Activated CD4-positive, alpha-beta T cell treated with anti-CD3 and anti-CD28 coated beads, Interleukin-2, amount 50 U/mL, for 48 hours (primary cell): ENCODE measurements at places on chromosomes 13 and 19.

- no peak for DNase-seq
Observed at GRCh38 chr19:39475748-39476147, 4.9 kb upstream of the TIMM50 start.

GRCh38 chr19:22605275-22606211 lies 28.6 kb upstream of the ZNF492 start:
- no peak for DNase-seq

GRCh38 chr13:100306030-100306429 lies 217.1 kb downstream of the PCCA start:
- no peak for DNase-seq

DNA sequence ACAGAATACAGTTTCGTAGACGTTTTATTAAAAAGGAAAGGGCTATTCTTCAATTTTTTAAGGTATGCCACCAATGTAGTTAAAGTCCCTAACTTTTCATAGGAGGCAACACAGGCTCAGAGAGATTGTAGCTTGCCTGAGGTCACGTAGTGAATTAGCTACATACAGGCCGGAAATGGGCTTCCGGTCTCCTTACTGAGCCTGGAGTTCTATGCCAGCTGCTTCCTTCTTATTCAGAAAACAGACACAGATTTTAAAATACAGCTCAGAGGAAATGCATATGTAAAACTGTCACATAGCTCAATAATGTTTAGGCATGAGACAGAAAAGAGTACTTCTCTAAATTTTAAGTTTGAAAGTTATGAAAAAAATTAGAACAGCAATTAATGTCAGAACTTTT lies 85.4 kb upstream of the TUBA3C start:
- DNase-seq, result no peak

DNA sequence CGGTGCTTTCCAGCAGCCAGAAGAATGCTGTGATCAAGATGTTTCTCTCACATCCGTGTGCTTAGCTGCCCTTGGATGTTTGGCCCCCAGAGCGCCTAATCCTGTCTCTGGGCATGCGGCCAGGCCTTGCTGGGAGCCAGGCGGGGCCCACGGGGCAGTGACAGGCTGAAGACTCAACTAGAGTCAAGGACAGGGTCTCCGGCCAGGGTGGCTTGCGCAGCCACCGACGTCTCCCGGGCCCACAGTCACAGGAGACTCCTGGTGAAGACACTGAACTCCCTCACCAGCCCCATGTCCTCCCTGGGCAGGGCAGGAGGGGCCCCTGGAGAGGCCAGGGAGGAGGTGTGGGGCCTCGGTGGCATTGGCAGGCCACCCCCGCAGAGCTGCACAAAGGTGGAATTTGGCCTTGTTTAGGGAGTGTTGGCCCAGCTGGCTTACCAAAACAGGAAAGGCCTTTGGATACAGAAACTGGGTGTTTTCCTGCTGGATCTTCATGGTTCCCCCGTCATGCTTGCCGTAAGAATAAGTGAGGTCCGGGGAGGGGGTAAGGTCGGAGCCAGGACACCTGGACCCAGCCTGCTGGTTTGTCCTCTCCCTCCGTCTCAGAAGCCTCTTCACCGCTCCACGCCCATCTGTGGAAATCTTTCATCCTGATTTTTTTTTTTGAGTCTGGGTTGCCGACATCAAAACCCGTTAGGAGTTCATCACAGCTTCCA lies 10.0 kb upstream of the NDUFS7 start:
- no peak for DNase-seq

DNA sequence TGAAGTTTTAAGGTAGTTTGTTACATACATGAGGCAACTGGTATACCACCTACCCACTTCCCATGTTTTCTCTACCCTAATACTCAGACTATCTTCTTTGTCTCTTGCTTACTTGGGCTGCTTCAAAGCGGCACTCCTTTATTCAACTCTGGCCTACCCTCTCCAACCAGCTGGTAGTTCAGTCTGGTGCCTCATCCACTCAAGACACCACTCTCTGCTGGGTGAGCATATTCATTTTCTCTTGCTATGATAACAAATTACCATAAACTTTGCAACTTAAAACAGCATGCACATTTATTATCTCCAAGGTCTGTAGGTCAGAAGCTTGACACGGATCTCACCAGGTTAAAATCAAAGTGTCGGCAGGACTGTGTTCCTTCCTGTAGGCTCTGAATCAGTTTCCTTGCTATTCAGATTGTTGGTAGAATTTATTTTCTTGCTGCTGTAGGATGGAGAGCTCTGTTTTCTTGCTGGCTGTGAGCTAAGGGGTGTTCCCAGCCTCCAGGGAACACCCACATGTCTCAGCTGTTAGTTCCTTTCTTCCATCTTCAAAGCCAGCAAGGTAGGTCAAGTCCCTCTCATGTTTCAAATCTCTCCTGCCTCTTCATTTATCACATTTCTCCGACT lies 666.0 kb downstream of the DIAPH3 start:
- no peak for DNase-seq

GRCh38 chr19:52171321-52172169 lies at the start of gene ZNF836:
Gene ZNF836 (minus strand): TSS chr19:52171621. CDS start chr19:52168072, 3,549 bp downstream.
- peak; percentile 93 for DNase-seq

DNA sequence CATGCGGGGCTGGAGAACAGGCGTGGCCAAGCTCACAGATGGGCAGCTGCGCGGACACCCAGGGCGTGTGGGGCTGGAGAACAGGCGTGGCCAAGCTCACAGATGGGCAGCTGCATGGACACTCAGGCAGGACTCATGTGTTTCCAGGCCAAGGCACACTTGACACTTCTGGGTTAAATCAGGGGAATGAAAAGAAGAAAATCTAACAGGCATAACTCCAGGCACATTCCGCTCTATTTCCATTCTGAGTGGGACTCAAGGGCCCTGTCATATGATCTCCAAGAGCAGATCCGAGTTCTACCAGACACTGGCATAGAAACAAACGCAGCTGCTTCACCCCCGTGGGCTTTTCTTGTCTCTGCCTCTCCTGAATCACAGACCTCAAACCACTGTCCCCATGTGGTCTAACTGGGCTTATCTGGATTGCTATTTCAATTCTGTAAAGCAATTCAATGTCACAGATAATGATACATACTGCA lies 17.4 kb upstream of the C13orf46 start:
- DNase-seq, result no peak

- no peak for DNase-seq
Observed at GRCh38 chr19:33175886-33176669, 18.1 kb upstream of the LRP3 start.

DNA sequence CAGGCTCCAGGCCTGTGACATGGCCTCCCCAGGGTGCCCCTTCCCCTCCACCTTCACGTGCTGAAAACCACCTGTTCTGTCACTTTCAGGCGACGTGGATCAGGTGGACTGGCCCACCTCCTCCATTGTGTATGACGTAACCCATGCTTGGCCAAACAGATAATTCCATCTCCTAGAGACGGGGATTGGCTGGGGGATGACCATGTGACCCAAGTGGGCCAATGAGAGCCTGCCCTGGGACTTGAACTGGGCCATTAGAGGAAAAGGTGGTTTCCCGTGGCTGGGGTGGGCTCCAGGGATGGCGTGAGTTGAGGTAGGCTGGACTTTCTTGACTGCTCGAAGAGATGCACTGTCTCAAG lies 3.6 kb upstream of the ADAMTSL5 start:
- DNase-seq, result no peak

DNA sequence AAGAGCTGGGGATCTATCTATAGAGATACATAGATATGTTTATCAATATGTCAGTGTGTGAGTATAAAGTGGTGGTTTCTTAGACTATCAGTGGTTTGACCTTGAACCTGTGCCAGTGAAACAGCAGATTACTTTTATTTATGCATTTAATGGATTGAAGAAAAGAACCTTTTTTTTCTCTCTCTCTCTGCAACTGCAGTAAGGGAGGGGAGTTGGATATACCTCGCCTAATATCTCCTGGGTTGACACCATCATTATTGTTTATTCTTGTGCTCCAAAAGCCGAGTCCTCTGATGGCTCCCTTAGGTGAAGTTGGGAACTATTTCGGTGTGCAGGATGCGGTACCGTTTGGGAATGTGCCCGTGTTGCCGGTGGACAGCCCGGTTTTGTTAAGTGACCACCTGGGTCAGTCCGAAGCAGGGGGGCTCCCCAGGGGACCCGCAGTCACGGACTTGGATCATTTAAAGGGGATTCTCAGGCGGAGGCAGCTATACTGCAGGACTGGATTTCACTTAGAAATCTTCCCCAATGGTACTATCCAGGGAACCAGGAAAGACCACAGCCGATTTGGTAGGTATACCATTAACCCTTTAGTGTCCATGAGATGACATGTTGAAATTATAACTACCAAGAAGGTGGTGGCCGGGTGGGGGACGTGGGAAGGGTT lies 880 bp downstream of the FGF9 start:
- no peak for DNase-seq

- DNase-seq, result no peak
Observed at GRCh38 chr13:48255954-48256353, 22.9 kb downstream of the ITM2B start.

DNA sequence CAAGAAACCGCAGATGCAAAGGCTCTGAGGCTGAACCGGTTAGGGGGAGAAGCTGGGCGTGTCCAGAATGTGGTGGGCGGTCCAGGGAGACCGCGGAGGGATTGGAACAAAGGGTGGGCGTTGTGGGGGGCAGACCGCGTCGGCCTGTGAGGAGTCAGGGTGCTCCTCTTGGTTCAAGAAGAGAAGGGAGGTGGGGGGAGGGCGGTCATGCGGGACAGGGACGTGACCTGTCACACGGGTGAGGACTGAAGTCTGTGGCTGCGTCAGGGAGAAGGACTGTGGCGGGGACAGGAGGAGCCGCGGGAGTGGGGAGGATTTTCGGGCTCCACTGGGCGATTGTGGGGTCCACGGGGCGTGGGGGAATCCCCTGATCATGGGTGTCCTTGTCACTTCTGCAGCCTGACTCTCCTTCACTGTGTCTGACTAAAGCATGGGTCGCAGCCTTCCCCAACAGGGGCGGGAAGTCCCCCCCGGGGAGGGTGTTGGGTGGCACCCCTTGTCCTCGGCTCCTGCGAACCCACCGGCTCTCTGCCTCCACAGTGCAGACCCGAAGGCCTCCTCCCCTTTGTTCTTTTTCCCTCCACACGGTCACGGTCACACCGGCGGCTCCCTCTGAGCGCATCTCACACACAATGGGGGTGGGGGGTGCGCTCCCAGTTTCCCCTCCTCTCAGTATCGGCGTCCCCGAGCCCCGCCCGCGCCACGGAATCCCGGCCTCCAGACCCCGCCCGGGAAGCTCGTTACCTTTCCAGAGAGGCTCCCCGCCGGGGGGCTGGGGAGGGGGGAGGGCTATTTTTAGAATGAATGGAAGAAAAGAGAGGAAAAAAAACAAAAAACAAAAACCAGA lies 16.4 kb upstream of the KCNN1 start:
- peak; percentile 55 for DNase-seq

DNA sequence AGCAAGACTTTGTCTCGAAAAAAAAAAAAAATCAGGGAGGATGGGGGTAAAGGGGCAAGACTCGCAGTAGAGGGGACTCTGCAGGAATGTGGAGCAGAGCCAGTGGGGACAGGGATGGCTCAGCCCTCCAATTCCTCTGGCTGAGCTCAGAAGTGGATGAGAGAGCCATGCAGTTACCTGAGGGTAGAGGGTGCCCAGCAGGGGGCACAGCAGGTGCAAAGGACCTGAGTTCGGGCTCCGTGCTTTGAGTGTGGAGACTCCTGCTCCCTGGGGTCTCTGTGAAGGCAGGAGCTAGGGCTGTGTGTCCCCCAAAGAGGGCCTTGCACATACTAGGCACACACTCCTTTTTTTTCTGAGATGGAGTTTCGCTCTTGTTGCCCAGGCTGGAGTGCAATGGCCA lies 7.7 kb downstream of the DOCK6 start:
- no peak for DNase-seq

- DNase-seq, result no peak
Observed at GRCh38 chr19:28224441-28224840, 988.5 kb downstream of the UQCRFS1 start.

- DNase-seq, result no peak
Observed at GRCh38 chr19:14530005-14530348, 583 bp downstream of the TECR start.

DNA sequence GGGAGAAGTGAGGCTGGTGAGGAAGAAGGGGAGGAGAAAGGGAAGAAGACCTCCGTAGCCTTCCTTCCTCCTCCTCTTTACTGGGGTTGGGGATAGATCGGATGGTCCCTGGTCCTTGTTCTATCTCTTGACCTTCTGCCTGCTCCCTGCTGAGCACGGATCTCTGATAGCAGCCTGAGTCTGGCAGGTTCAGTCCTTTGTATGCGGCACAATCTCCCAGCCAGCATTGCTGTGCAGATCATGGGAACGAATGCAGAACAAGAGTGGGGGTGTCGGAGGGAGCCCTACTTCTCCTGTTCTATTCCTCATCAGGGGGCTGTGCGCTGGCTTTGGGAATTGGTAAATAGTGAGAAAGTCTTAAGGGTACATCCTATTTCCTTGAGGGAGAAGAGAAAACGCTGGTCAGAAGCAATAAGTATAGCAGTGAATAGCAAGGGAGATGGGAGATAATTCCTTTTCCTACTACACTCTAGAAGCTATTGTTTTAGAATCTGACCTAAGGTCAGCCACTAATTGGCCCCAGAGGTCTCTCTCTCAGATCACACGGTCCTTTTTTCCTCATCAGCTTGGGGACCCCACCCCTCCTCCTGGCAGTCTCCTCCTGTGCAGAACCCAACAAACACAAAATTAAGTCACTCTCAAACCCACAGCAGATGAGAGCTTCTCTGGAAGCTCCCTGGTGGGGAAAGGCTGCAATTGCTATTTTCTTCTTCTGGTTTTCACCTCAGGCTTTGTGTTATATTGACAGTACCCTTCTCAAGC lies 41.0 kb downstream of the KL start:
- no peak for DNase-seq

DNA sequence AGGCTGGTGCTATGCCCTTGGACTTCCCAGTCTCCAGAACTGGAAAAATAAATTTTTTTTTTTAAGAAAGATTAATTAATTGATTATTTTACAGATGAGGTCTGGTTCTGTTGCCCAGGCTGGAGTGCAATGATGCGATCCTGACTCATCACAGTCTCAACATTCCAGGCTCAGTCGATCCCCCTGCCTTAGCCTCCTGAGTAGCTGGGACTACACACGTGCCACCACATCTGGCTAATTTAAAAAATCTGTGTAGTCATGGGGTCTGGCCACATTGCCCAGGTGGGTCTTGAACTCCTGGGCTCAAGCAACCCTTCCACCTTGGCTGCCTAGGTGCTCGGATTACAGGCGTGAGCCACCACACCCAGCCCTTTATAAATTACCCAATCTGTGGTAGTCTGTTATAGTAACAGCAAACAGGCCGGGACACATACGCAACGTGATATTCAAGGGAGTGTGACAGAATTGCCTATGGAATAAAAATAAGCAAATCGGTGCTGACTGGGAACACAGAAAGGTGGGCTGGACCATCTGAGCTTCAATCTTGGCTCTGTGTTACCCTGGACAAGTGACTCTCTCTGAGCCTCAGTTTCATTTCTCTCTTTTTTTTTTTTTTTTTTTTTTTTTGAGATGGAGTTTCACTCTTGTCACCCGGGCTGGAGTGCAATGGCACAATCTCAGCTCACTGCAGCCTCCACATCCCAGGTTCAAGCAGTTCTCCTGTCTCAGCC lies 42.8 kb downstream of the PIN1 start:
- DNase-seq, result no peak

- DNase-seq, result peak; percentile 90
Observed at GRCh38 chr13:36999054-36999714, at the start of gene ALG5. Gene ALG5 (minus strand): TSS chr13:36999340. CDS start chr13:36999300, 40 bp downstream.

DNA sequence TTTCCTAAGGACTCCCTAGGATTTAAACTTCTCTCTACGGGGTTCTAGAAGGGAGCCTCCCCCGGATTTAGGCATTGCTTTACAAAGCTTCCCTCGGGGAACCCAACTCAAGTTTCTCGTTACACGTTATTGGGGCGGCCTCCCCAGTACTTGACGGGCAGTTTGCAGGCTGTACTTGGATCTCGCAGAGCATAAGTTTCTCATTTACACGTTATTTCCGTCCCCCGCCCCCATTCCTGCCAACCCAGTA lies 584 bp downstream of the SMG9 start:
- DNase-seq, result no peak

GRCh38 chr13:45713106-45713690 lies 11.1 kb downstream of the CBY2 start:
- no peak for DNase-seq
